A673 (cell line): ENCODE measurements at places on chromosomes 4 and X.

DNA sequence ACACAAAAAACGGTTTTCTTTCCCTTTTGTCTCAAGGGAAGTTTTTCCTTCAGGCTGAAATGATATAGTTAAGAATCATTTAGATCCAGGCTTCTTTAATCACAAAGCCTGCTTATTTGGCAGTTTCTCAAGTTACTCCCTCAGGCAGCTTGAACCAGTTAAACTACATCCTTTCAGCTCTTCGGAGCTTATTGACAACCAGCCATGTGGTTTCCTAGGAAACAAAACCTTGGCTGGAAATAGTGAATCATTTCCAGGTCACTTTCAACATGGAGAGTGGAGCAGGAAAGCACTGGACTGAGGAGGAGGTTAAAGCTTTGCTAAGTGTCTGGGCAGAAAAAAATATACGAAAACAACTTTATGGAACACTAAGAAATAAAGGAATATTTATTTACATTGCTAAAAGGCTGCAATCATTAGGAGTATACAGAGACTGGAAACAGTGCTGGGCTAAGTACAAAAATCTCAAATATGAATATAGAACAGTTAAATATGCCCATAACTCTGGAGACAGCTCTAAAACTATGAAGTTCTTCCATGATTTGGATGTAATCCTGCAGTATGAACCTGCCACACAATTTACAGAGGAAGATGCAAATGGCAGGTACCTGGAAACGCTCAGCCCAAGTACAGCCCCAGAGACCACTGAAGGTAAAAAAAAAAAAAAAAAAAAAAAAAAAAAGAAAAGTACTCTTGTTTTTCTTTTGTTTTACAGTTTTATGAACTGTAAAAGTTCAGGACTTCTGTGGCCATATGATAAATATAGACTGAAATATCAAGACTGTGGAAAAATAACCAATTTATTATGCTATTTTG lies 23.2 kb upstream of the AASDH start:
- DNase-seq = peak; percentile 78

GRCh38 chr4:21376176-21376575 lies 572.4 kb downstream of the KCNIP4 start:
- DNase-seq = no peak

DNA sequence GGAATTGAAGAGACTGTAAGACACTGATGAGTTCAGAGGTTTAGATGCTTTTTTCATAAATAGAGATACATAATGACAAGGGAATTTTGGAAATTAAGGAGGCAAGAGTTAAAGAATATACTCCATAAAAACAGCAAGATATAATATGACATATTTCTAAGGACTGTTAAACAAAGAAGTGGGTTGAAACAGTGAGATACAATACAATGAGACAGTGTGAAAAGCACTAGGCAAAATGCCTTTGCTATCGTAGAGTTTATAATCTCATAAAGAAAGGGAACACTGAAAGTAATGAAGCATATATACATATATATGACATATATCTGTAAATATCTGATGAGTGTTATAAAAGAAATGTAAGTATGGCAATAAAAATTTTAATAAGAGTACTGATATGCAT lies 1496.2 kb downstream of the TECRL start:
- no peak for DNase-seq

GRCh38 chr4:52329894-52330293 lies 278.8 kb downstream of the SPATA18 start:
- DNase-seq = no peak

DNA sequence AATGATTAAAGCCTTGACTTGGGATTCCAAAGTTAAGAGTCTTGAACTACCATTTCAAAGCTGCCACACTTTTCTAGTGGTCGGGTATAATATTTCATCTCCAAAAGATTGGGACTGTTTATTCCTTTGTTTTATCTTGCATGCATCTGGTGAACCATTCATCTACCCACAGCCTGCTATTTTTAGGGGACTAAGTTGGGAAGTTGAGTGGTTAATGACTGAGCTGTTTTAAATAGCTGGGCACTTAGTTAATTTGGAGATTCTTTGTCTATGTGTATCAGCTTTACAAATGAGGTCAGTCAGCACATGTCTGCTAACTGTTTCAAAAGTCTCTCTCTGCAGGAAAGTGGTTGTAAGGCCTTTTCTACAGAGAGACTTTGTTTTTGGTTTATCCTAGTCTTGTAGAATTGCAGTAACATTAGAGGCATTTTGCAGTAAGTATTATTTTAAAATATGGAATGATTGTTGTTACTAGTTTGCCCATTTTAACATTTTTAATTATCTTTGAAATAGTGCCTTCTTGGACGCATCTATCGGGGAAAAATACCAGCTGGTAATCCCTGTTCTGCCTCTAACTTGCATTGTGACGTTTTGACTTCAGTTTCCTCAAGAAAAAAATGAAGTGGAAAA lies 8.2 kb downstream of the BMP2K start:
- no peak for DNase-seq

DNA sequence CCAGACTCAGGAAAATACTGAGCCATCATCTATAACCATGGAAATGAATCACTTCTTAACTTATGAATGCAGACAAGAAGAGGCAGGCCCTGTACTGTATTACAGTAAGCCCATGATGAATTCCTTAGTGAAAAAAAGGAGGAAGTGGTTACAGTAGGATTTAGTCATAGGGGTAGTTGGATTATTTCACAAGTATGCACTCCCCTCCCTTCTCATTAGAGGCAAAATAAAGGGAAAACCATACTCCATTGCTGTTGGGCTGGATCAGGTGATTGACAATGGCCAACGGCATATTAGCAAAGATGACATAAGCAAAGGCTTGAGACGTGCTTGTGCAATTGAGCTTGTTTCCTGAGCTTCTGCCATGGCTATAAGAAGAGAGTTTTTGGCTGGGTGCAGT lies 181.1 kb upstream of the PRPS2 start:
- DNase-seq = no peak

DNA sequence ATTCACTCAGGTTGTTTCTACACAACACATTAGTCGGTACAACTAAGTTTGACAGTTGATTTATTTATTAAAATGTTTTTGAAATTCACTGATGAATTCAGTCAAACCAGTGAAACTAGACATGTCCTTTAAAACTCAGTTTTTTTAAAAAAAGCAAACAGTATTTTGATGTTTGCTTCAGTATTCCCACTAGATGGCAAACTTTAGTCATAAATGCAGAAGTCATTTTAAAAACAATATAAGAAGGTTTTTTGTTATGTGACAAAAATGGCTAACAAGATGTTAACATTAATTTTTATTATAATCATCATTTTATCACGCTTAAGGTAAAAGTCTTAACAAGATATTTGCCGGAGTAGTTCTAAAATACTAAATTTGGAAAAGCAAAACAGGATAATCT lies 1337.8 kb upstream of the DIAPH2 start:
- DNase-seq = peak; percentile 39

- DNase-seq = no peak
Observed at GRCh38 chr4:3413675-3414420, 27.9 kb upstream of the HGFAC start.
